Kasumi-1 (cell line): ENCODE measurements at places on chromosomes 1 and 21.

GRCh38 chr21:19603011-19603593 is 1199.5 kb upstream of the TMPRSS15 start:
- no peak for DNase-seq

DNA sequence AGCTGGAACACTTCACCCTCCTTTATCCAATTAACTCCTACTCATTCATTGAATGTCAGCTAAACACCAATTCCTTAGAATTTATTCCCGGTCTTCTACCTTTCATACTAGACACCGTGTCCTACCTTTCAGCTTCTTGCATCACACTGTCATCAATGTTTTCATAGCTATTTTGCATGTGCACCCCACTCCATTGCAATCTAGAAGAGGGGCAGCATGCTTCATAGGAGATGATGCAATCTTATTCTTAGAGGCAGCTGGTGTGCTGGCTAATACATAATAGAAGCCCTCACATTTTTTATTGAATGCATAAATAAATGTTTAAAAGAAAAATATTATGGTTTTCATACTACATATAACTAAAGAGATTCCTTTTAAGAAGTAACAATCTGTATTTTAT is 123.6 kb downstream of the DSCAM start:
- DNase-seq = no peak

- DNase-seq = no peak
Measured at GRCh38 chr1:155537193-155537592, 25.4 kb downstream of the ASH1L start.

DNA sequence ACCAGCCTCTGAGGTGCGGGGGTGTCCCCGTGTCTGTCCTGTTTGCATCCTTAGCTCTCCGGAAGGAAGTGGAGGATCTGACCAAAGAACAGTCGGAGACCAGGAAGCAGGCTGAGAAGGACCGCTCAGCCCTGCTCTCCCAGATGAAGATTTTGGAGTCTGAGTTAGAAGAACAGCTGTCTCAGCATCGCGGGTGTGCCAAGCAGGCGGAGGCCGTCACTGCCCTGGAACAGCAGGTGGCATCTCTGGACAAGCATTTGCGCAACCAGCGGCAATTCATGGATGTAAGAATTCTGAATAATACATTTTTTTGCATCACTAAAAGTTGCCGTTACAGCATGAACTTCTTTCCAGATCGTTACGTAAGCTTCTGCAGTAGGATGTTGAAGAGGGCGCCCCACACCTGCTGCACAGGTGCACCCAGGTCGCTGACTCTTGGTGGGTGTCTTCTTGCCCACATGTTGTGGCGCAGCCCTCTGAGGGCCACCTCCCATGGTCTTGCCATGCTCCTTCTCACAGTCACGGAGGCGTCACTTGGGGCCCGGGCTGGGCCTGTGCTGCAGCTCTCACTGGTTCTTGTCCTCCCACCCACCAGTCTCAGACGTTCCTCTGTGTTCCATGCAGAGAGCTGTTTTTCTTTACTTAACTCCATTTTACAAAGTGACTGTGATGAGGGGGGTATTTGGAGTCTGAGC is 61.3 kb upstream of the DIP2A start:
- DNase-seq = no peak

- no peak for DNase-seq
Measured at GRCh38 chr1:234827656-234828055, 217.7 kb upstream of the IRF2BP2 start.

DNA sequence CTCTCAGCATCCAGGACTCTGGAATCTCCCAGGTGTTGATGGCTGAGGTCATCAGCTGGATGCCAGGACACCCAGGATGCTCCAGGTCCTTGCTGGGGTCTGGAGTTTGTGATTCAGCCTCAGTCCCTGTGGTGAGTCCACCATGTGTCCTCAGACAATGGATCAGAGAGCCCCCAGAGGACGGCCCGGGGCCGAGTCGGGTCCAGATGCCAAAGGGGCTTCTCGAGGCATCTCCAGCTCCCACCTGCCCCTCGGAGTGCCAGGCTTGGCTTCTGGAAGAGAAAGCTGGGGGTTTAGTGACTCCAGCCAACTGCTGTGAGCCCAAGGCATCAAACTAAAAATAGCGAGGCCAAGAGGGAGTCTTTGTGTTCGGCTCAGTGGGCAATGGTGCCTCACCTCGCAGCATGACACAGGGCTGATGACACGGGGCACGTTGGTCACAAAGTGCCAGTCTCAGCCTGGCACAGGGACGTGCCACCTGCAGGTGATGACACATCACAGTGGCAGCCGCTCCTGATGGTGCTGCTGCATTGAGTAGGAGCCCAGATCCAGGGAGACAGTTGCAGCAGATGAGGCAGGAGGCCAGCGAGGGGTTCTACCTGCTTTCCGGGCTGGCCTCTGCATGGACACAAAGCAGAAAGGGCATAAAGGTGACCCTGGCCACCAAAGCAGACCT is 10.6 kb downstream of the PDE9A start:
- no peak for DNase-seq

GRCh38 chr1:219505886-219506285 is 107.0 kb downstream of the ZC3H11B start:
- no peak for DNase-seq

- DNase-seq = no peak
Measured at GRCh38 chr1:17624611-17625233, 85.2 kb downstream of the ARHGEF10L start.

GRCh38 chr1:42136466-42136865 is 16.7 kb upstream of the GUCA2B start:
- DNase-seq = peak; percentile 25

GRCh38 chr1:169271098-169271497 is 96.5 kb downstream of the NME7 start:
- peak; percentile 54 for DNase-seq

- no peak for DNase-seq
Measured at GRCh38 chr1:216325336-216325735, 97.9 kb downstream of the USH2A start.
